CD4-positive, alpha-beta T cell treated with Interleukin-21 for 1 hour (primary cell): ENCODE measurements at places on chromosomes 16 and 17.

DNA sequence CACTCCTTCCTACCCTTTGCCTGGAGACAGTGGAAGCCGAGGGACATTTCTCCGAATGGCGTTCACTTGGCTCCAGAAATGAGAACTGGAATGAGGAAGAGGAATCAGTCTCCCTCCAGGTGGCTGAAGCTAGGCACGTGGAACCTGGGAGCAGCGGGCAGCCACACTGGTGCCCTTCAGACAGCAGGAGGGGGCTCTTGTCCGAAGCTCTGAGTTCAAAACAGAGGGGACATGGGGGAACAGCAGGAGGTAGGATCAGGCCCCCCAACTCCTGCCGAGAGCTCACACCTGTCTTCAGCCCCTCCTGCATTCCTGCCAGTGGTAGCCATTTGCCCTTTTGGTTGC, 41.5 kb downstream of the TMEM235 start:
- DNase-seq = no peak

- no peak for DNase-seq
Measured at GRCh38 chr16:1220098-1220728, 4.9 kb downstream of the TPSG1 start.

- peak; percentile 66 for DNase-seq
Measured at GRCh38 chr17:44198721-44199552, 747 bp downstream of the ATXN7L3 start.

- DNase-seq = no peak
Measured at GRCh38 chr17:61806936-61807335, 56.4 kb downstream of the BRIP1 start.

GRCh38 chr17:79907850-79908249, 68.6 kb upstream of the CBX4 start:
- no peak for DNase-seq

DNA sequence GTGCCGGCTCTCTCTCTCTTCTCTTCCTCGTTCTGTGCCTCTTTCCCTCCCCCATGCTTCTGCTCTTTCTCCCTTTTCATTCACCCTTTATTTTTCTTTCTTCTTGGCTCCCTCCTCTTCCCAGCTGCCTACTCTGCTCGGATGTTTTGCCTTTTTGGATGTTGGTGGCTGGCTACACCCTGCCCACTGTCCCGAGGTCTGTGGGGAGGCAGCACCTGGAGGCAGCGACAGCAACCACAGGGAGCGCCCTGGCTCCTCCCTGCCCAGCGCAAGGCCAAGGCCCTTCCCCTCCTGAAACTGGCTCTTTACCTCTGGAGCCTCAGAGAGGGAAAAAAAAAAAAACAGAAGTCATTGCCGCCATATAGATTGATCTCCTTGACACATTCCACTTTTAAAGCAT, 20.0 kb downstream of the CLUAP1 start:
- no peak for DNase-seq

GRCh38 chr17:9200699-9201359, 179.5 kb downstream of the NTN1 start:
- no peak for DNase-seq

GRCh38 chr16:56866955-56867830, 2.2 kb downstream of the SLC12A3 start:
- peak; percentile 69 for DNase-seq

DNA sequence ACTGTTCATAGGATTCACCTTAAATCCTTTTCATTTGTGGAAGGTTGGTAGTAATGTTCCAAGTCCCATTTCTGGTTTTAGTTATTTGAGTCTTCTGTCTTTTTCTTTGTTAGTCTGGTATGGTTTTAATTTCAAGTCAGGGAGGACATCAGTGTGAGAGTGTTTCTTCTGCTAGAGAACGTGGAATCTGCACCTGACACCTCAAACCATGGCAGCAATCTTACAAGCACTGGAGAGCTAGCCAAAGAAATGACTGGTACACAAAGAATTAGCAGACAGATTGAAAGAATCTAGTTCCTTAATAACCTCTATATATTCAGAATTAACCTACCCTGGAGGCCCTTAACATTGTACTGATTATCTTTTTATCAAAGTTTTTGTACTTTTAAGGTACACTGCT, 50.2 kb downstream of the CHCT1 start:
- DNase-seq = no peak

DNA sequence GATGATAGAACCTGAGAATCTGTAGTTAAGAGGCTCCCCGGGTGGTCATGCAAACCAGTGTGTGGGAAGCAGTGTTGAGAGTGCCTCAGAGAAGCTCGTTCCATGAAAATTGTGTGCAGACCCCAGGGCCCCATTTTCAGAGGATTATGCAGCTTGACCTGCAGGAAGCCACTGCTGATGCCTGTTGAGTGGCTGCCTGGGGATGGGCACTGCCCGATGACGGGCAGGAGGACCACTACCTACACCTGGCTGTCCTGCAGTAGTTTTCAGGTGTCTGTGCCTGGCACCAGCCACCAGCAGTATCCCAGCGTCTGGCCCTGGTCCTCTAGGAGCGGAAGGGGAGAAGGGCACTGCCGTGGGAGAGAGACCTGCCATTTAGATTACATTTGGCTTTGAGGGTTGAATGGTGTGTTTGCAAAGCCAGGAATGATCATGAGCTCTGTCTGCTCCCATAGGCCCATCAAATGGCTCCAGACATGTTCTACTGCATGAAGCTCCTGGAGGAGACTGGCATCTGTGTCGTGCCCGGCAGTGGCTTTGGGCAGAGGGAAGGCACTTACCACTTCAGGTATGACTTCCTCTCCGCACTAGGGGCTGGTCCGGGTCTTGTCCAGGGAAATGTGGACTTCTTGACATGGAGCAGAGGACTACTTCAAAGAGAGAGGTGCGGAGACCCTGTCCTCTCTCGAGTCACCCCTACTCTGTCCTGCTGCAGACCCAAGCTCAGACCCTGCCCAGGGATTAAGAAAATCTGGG, 42.5 kb downstream of the GPT2 start:
- DNase-seq = no peak

DNA sequence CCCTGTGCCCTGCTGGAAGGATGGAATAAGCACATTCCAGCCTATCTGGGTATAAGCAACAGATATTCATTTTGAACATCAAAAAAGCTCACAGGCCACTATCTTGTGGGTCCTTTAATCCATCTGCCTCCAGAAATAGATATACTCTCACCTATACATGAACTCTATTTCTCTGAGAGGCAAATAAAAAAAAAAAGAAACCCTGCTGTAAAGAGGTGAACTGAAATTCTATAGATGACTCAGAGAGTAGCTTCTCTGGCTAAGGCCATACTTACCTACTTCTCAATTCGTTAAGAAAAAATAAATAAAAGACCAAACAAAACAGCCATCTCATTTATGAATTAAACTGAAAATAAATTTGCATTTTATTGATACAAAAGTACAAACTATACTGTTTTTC, 86.3 kb downstream of the DYNLRB2 start:
- no peak for DNase-seq

- no peak for DNase-seq
Measured at GRCh38 chr17:2155573-2155972, 100.7 kb downstream of the HIC1 start.
